ENCODE measurements at places on chromosomes 16 and 17.

DNA sequence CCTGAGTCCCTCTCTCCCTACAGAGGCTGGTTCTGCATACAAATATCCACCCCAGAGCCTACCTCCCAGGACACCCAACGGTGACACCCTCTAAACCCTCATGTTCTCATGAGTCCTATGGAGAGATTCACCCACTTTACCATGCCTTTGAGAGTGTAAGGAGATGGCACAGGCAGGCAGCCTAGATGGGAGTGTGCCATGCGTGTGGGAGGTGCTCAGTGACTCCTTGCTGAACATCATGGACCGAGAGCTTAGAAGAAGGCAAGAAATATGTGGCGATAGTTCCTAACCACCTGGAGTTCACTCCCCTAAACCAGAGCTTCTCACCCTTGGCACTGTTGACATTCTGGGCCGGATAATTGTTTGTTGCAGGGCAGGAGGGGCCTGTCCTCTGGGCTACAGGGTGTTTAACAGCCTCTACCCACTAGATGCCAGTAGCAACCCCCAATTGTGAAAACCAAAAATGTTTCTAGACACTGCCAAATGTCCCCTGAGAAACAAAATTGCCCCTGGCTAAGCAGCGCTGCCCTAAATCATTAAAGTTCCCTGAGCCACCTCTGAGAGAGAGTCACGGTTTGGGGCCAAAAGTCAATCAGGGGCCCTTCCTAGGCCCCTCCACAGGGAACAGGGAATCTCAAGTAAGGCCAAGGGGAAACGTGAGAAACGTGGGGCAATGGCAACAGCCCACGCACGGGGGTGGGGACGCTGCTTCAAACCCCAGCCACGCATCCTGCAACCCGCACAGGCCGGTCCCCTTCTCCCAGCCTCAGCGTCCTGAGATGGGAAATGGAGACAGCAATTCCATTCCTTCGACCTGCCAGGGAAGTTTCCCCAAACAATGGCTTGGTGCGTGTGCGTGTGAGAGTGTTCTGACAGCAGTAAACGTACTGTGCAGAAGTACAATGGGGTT, 66.8 kb downstream of the C16orf78 start:
- DNase-seq, result peak; percentile 3

- no peak for DNase-seq
Measured at GRCh38 chr16:89050868-89051311, 42.8 kb upstream of the ACSF3 start.

GRCh38 chr16:52680993-52681392, 134.1 kb upstream of the TOX3 start:
- DNase-seq, result no peak

- DNase-seq, result peak; percentile 29
Measured at GRCh38 chr17:50649042-50649908, 14.6 kb downstream of the ABCC3 start.

DNA sequence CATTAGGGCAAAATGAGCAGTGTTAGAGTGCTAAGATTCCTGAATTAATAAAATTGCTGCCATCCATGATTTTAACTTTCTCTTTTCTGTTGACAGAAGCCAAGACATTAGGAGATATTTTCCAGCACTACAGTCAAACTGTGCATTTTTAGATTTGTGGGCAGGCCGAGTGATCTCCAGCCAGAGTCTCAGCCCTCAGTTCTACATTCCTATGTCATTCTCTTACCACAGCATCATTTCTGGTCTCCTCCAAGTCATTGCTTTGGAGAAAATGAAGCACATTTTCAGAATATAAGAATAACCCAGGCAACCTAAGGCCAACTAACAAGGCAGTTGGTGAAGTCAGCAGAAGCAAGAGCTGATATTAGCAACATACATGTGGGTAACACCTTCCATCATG, 74.6 kb upstream of the NUDT7 start:
- peak; percentile 28 for DNase-seq

DNA sequence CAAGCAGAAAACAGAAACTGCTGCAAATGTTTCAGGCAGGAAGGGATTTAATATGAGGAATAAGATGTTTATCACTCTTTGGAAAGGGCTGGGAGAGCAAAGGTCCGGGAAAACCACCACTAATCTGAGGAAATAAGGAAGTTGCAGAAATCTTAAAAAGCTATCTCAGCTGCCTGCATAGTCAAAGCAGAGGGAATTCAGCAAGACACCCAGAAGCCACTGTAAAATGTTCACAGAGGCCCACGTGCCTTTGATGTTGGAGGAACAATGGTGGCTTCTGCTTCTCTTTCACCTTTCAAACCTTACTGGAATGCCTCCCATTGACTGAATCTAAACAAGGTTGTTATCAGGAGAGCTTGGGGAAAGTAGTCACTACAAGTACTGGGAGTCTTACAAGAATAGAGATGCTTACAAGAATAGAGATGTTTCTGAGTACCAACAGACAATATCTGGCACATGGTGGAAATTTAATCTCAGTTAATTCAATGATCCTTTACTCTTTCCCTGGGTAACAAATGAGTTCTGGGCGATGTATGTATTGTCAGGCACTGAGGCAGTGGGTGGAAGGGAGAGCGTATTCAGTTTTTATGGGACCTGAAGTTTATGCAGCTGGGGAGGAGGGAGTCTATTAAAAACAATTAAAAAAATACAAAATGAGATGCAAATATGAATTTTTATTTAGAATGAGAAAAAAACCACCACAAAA, 56.1 kb upstream of the MED13 start:
- no peak for DNase-seq

GRCh38 chr17:76444518-76445311, 8.2 kb downstream of the UBE2O start:
- no peak for DNase-seq

DNA sequence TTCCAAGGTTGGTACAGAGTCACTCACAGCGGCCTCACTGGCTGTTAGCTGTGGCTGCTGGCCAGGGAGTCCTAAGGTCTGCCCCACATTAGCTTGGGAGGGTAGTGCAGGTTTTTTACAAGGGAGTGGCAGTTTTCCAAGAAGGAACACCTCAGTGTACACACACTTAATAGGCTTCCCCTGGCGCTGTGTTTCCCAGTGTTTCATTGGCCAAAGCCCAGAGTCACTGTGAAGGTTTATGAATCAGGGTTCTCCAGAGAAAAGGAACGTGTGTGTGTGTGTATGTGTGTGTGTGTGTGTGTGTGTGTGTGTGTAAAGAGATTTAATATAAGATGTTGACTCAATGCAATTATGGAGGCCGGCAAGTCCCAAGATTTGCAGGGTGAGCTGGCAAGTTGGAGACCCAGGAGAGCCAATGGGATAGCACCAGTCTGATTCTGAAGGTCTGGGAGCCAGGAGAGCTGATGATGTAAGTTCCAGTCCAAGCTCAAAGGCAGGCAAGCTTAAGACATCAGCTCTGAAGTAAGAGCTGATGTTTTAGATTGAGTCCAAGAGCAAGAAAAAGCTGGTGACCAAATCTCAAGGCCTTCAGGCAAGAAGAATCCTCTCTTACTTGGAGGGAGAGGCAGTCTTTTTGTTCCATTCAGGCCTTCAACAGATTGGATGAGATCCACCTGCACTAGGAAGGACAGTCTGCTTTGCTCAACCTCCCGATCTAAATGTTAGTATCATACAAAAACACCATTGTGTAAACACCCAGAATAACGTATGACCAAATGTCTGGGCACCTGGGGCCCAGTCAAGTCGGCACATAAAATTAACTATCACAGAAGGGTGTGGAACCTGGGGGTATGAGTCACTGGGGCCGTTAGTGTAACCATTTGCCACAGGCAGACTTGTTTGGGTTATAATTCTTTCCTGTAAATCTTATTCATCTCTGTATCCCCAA, 206.8 kb downstream of the PRKCA start:
- peak; percentile 60 for DNase-seq

GRCh38 chr17:10130677-10131076, 67.7 kb downstream of the GAS7 start:
- no peak for DNase-seq

GRCh38 chr16:67881621-67882161, 3.0 kb upstream of the NRN1L start:
- no peak for DNase-seq

GRCh38 chr16:8956265-8957062, 7.2 kb downstream of the USP7 start:
- DNase-seq, result no peak

DNA sequence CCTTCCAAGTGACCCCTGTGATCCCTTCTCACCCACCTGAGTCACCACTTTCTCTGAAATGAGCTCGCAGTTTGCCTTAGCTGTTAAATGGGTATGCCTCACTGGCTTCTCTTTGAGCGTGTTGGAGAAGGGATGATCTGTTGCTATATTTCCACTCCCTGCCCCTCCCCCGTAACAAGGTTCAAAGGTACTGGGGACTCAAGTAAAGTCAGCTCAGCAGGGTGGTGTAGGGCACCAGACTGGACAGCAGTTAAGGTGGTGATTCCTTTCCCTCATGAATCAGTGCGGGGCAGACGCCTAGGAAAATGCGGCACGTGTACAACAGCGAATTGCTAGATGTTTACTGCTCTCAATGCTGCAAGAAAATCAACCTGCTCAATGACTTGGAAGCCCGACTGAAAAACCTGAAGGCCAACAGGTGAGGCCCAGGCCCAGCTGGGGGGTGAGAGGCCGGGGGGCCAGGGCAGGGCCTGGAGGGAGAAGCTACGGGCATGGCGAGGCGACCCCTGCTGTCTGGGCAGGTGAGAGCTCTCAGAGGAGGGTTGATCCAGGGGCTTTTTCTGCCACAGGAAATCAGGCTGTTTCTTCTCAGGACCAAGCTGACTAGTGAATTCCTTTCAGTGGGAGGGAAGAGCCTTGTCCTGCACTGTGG, 130.3 kb downstream of the RAB11FIP4 start:
- DNase-seq, result no peak

DNA sequence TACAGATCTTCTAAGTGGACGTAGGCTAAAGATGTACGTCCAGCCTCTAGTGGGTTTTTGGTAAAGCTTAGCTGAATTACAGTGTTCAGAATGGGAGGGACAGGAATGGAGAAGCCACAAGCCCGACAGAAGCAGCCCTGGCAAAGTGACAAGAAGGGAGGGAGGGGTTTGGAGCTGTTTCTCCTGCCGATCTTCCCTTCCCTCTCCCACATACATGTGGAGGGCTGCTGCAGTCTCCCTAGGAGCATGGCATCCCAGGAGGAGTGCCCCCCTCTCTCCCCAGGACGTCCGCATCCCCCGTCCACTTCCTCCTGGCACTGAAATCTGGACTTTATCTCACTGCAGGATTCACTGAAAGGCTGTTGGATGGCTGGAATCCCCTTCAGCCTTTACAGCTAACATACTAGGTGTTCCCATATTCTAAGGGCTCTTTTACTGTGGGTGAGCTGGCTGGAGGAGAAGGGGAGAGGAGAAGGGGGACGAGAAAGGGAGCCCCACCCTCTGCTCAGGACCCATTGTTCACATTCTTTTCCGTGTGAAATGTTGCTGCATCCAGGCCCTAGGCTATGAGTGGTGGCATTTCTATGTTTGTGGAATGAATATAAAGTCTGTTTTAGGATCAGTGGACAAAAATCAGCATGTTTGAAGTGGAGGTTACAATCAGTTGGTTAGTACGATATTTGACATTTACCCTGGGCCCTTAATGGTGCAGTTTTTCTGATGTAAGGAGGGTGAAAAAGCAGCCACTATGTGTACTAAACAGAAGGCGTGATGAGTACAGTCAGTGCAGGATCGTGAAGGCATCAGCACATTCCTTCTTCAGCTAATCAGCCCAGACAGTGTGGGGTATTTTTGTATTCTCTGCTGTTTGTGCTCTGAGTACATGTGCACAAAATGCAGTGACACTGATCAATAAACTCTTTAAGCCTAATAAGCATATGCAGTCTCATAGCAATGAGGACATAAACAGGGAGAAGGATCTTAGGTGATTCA, 94.6 kb downstream of the SPECC1 start:
- peak; percentile 30 for DNase-seq

GRCh38 chr16:31561426-31562233, 33.9 kb downstream of the AHSP start:
- no peak for DNase-seq

- DNase-seq, result peak; percentile 64
Measured at GRCh38 chr16:10514369-10515055, 65.9 kb downstream of the EMP2 start.

GRCh38 chr17:56608944-56609343, 15.4 kb downstream of the NOG start:
- DNase-seq, result no peak

GRCh38 chr17:76772842-76773525, 35.1 kb downstream of the MFSD11 start:
- peak; percentile 91 for DNase-seq
